ENCODE measurements at places on chromosomes 7 and 10.

DNA sequence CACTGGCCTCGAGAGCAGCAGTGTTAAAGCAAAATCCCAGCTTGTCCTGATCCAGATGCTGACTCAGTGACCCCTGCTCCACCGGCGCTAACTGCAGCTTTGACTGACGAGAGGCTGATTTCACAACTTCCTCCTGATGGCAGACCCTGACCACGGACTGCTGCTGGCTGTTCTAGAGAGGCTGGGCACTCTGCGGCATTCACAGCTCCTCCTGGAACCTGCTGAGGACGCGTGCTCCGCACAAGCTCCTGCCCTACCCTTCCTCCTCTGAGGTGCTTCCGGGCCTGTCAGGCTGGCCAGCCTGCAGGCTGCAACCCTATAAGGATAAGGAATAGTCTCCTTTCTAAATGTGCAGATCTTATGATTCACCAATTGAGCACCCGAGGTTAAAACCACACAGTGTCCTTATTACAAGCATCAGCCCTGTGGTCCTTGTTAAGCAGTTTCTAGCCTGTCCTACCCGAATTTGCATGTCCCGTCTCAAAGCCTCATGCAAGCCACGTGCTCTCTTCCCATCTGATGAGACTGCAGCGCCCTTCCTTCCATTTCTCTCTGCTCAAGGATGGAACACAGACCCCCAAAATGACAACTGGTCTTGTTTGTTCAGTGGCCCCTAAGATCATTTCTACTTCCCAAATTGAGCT lies 35.5 kb upstream of the NCAPG2 start:
- peak; percentile 89 for DNase-seq

DNA sequence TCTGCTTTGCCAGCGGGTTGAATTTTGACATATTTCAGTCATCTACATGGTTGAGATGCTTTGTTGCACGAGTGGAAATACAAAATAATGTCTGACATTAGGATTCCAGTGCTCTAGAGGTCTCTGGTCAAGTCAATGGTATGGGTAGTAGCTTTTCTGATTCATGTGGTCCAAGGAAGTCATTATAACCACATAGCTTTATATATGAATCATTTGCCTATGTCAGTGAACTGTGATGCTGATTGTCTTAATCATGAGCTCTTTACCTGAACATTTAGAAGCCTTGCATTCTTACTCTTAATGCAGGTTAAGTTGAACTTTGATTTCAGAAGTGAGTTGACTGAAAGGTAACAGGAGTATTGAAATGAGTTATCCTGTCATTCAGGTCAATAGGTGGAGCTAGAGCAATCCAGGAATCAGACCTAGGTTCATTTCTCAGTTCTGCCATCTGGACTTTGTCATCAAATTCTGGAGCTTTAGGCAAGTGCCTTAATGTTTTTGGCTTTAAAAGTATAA lies 3.3 kb downstream of the MAPK8 start:
- DNase-seq, result no peak

DNA sequence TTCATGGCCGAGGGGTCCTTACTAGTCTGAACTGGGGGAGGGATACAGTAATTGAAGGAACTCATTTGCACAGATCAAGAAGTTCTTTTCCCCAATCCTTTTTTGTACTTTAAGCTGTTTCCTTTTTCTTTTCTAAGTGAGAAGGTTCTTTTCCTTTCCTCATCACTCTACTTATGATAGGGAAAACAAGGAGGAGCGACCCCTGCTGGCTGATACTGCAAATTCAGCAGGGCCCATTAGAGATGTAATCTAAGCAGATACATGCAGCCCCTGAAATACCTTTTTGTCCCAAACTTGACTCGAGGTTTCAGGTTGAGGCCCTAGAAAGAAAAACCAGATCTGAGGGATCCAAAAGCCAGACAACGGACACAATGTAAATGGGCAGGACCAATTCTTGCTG lies 305.5 kb downstream of the DNAJB9 start:
- DNase-seq, result peak; percentile 34

- DNase-seq, result no peak
Measured at GRCh38 chr7:26007510-26007909, 144.5 kb upstream of the NFE2L3 start.

- DNase-seq, result peak; percentile 49
Measured at GRCh38 chr7:93145354-93145753, 2.8 kb downstream of the SAMD9L start.

DNA sequence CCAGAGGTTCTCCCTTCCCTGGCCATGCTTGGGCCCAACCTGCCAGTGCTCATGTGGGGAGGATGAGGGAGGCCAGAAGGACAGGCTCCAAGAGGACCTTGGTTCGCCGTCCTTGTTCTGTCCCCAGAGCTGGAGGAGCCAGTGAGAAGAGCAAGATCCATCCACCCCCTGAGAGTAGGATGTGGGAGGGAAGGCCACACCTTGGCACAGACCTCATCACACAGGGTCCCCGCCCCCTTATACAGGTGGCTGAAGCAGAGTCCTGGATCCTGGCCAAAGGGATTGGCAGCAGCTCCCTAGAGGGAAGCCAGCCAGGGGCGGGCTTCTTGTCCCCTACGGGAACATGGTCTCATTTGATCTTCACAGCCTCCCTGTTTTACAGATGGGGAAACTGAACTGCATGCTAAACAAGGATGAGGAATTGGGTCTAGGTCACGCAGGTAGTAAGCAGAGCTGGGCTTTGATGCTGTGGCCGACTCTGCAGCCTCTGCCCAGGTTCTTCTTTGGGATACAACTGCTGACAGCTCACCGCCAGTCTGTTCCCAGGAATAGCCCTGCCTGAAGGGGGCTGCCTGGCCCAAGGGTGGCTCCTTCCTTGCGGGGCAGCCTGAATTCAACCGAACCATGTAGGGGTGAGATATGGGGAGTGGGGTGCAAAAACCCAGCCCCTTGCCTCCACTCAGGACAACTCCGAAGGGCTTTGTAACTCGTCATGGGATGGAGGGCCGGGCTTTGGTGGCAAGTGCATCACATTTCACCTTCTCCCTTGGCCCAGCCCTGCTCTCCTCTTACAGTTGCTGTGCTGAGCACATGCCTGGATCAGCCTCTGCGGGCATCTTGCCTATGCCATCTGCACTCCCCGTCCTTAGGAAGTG lies 62.2 kb upstream of the KDM7A start:
- DNase-seq, result no peak

- DNase-seq, result no peak
Measured at GRCh38 chr10:132898391-132899053, 43.8 kb downstream of the CFAP46 start.

DNA sequence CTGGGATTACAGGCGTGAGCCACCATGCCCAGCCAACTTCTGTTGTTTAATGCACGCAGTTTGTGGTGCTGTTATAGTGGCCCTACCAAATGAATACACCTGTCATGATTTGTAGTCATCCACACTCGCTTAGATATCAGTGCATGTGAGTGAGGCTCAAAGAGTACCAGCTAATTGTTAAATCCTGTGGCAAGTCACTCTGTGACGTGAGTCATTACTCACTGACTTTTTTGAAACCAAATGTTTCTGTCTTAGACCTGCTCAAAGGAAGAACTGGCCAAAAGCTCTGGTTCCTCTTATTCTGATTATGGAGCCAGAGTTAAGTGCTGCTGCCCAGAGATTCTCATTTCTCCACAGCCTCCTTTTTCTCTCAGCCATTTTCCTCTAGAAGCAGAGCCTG lies 109.4 kb downstream of the PRKAG2 start:
- no peak for DNase-seq

- no peak for DNase-seq
Measured at GRCh38 chr7:127905491-127906330, 125.5 kb downstream of the LRRC4 start.

DNA sequence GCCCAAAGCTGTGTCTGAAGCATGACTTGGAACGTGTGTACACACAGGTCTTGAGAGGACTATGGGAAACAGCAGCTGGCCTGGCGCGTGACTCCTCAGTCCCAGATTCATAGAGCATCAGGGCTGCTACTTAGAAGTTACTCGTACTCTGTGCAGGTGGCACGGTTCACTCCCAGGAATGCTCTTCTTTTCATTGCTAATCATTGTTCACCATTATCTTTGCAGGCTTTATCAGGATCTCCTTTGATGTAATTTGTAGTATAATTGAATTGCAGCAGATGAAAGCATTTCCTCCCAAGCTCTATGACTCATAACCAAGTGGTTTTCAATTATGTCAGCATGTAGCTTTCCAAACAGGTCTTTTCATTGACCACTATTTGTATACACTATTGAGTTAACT lies 938.9 kb downstream of the NRG3 start:
- no peak for DNase-seq

- DNase-seq, result no peak
Measured at GRCh38 chr7:150850273-150850672, 2.0 kb upstream of the AOC1 start.

GRCh38 chr10:122276611-122277208 lies 5.6 kb downstream of the BTBD16 start:
- no peak for DNase-seq

DNA sequence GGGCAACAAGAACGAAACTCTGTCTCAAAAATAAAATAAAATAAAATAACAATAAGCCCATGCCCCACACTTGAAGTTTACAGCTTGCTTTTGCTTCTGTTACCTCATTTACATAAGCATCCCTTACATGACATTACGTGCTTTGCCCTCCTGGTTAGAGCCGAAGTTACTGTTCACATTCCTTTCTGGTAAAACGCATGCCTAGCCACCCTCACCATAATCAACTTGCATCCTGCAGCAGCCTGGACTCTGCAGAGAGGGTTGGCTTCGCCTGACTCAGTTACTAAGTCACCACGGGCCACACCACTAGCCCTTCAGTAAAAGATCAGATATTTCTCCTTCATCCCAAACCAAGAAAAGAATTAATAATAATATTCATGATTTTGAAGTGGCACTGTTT lies 736.0 kb upstream of the AUTS2 start:
- no peak for DNase-seq

DNA sequence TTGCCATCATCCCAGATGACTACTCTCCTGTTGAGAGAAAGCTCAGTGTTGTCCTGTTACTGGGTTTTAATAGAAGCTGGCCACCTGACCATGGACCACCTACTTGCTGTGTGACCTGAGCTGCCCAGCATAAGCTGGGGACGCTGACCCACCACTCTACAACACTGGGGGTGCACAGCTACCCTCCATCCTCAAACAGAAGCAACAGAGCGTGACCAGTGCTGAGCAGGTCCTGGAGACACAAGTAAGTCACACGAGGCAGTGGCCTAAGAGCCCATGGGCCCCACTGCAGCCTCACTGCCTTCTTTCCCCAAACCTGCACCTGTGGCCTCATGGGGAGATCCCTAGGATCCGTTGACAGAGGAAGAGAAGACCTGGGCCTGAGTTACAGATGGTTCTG lies 198.6 kb upstream of the ADARB2 start:
- no peak for DNase-seq

DNA sequence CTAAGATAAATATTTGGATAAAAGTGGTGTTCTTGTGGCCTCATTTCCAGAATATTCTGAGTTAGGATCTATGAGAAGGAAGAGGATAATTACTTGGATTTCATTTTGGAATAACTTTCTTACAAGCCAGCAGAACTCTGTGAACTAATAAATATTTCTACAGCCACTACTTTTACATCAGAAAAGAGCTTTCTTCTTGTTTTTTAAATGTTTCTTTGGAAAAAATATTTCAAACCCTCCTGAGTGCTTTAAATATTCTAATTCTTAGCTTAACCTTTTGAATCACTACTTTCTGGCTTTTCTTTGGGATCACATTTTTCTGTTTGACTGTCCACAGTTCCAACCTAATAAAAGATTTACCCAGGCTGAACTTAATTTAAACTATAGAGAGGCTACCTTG lies 279.2 kb upstream of the PHYHIPL start:
- no peak for DNase-seq

DNA sequence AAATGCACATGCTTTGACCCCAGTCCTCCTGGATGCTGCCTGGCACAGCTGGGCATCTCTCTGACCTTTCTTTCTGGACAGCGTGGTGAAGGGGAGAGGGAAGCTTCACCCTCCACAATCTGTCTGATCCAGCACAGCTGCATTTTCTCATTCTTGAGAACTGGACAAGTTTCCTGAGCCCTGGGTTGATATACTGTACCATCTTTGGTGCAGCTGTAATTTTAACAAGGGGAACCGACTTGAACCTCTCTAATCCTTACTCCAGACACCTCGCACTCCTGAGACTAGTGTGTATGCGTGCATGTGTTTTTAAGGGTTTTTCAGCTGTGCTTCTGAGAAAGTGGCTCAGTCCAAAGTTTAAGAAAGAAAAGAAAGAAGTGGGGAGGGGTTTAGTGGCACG lies 655.7 kb downstream of the INHBA start:
- no peak for DNase-seq

DNA sequence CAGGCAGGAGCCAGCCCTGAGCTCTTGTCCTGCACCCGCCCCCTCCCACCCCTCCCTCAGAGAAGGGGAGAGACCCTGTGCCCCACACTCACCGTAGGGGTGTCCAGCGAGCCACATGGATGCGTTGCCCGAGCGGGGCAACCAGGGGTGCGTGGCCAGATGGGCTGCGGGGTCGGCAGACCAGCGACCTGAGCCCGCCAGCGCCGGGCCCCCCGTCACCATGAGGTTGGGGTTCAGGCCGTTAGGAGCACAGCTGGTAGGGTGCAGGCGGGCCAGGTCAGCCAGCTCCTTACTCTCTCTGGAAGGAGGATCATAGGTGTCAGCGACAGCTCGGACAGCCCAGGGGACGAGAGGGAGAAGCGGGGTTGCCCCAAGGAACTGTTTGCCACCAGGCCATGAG lies 46.4 kb downstream of the TNRC18 start:
- no peak for DNase-seq

DNA sequence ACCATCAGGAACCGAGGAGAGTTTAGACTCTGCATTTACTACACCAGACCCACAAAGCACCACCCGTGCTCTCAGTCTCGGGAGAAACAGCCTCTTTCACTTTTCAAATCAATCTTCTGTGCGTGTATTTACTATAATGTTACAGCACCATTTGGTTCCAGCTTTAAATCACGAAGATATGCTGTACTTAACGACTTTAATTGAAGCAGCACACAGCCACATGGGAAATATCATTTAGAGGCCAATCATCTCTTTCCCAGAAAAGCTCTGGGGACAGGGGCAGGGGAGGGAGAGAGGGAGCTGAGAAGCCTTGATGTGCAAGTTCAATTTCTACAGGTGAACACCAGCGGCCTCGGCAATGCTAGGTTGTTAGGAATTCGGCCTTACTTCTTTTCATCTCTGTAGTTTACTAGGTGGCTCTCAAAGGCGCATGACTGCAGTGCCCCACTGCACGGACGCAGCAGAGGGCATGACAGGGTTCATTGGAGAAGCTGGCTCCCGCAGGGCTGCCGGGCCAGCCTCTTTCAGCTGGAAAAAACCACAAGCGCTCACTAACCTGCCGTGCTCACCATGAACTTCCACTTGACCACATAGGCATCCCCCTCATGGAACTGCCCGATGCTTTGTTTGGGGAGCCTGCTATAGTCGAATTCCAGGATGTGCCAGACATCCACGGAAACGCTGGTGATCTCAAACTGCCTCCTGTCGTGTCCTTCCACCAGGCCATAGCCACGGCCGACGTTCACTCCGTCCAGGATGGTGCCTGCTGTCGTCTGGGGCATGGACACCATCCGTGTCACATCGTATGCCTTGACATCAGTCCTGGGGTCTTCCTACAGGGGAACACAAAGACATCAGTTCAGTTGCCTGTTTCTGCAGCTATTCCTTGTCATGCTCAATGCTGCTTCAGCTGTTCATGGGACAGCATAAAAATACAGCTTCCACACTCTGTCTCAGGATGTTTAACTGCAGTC lies 154.5 kb downstream of the SVIL start:
- DNase-seq, result no peak

Data from KBM-7 (cell line).